ENCODE measurements at places on chromosomes 7 and 10.

- DNase-seq: no peak
Observed at GRCh38 chr10:96831200-96831866, 765 bp upstream of the LCOR start.

- no peak for DNase-seq
Observed at GRCh38 chr7:124460056-124460450, 305.5 kb downstream of the GPR37 start.

DNA sequence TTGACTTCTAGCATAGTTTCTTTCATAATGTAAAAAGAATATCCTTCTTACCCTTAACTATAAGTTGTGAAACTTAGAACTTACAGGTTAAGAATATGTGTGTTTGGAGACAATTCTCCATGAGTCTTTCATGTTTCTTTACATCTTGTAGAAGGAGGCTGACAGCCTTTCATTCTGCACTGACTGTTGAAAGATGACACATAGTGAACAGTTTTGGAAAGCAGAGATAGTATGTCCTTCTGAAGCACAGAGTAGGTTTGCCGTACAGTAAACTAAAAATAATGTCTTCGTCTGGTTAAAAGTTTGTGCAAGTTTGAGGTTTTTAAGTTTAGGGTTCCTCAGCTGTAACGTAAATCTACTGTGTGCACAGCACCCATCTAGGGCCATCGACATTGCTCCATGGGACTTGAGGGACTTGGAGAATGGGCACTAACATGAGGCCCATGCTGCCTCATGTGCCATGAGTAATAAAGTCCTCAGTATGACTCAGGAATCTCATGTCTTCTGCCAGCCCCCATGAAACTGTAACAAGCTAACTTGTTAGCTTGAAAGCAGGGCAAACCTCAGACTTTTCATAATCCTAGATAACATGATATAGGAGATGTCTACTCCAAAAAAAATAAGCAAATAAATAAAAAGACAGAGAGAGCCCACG is 24.5 kb upstream of the ELAPOR2 start:
- DNase-seq: no peak

DNA sequence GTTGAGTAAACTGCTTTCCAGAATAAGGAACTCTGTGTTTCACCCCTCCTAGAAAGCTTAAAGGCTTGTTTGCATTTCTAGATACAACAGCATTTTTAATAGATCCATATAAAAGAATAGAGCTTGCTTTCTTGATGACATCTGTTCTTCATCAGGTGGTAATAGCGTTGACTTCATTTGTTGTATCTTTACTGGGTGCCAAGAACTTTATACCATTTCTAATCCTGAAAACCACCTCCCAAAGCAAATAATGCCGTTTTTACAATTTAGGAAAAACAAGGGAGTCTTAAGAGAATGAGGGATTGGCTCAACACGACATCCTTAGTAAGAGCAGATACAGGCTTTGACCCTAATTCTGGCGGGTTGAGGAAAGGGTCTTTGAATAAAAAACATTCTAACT is 993.4 kb downstream of the TYW1 start:
- DNase-seq: no peak

- no peak for DNase-seq
Observed at GRCh38 chr7:36336390-36336789, 53.3 kb upstream of the ANLN start.

GRCh38 chr7:103996639-103997038 is 7.2 kb upstream of the RELN start:
- DNase-seq: no peak

- DNase-seq: no peak
Observed at GRCh38 chr10:3071405-3072198, 4.3 kb downstream of the PFKP start.

GRCh38 chr10:67772894-67773511 is 65.0 kb downstream of the DNAJC12 start:
- DNase-seq: no peak

GRCh38 chr7:149085866-149086265 is 4.7 kb downstream of the ZNF786 start:
- no peak for DNase-seq

DNA sequence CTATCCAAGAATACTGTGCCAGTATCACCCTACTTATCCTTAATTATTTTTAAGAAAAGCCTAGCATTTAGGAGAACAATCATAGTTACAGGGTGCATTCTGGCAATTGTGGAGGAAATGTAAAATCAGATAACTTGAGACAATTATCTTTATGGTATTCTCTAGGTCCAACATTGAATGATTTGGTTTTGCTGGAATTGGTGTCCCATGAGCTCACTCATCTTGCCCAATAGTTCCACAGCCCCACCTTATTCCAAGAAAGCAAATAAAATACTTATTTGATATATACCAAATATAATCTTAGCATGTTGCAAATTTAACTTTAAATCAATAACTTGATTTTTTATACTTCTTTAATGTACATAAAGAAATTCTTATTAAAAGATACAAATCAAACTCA is 65.3 kb downstream of the DGKB start:
- no peak for DNase-seq

- no peak for DNase-seq
Observed at GRCh38 chr7:9680713-9681112, 1247.3 kb downstream of the NXPH1 start.

DNA sequence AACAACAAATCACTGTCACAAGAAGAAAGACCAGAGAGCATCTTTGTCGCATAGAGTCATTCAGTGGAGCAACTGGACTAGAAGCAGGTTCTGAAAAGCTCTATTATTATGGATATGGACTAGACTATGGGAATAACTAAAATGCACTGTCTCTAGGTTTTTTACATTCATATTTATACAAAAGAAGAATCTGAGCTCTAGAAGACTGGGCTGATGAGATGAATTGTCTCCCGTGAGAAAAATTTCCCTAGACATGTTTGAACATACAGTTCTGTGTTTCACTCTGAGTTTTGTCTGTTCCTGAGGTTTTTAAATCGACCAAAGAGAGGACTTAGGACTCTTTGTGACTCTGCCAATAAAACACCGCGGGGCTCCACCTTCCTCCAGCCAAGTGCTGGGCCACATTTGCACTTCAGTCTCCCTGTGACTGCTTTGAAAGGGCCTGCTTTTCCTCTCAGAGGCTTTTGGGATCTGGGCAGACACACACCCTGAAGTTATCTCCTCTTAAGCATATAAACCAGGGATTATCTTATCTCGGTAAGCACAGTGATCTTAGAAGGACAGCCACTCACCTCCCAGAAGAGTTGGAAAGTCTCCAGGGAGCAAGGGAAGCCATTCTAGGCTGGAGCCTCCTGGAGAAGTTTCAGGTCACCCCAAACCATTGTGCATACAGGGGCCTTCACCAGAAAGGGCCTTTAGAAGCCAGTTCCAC is 101.0 kb upstream of the JCAD start:
- DNase-seq: no peak

GRCh38 chr10:70378122-70378521 is 4.3 kb downstream of the LRRC20 start:
- no peak for DNase-seq

DNA sequence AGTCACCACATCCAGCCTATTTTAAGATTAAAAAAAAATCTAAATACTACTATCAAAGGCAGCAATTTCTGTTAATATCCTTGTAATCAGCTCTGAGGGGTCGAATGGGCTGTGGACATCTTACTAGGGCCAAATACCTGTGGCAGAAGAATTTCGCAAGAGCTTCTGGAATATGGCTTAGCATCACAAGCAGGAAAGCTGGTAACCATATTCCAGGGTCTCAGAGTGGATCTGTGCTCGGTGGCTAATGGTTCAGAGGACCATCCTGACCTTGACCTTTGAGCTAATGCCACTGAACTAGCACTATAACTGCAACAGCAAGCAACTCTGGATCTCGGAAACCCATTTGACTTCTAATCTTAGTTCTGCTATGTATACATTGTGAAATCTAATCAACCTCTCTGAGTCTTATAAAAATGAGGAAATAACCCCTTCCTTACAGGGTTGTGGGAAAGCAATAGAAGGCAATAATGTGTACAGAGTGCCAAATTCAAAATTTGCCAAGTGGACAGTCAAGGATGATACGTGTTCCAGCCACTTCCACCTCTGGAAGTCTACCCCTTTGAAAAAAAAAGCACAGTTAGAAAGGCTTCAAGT is 65.5 kb downstream of the CYP26A1 start:
- DNase-seq: no peak

DNA sequence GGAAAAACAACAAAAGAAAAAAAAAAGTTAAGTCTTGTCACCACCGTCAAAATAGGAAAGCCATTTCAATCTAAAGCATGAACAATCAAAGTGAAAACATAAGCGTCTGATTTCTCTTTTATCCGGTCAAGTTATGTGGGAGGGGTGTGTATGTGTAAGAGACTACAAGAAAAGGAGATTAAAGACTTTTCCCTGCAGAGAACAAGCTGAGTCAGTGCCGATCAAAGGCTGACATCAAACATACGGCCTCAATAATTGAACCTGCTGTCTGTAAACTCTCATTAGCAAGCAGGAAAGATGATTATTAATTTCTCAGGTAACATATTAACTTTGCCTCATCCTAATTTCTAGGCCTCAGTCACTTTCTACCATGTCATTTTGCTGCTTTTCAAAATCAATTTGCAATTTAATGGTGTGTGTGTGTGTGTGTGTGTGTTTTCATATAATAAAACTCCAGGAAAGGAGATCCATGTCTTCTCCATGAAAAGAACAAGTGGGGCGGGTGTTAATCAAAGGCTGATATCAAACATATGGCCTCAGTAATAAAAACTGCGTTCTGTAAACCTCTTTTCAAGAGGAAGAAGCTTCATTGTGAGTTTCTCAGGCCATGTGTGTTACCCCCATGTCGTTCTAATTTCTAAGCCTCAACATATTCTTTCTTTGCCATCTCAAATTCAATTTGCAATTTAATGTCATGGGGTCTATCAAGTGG is 649.1 kb upstream of the SORCS1 start:
- no peak for DNase-seq

DNA sequence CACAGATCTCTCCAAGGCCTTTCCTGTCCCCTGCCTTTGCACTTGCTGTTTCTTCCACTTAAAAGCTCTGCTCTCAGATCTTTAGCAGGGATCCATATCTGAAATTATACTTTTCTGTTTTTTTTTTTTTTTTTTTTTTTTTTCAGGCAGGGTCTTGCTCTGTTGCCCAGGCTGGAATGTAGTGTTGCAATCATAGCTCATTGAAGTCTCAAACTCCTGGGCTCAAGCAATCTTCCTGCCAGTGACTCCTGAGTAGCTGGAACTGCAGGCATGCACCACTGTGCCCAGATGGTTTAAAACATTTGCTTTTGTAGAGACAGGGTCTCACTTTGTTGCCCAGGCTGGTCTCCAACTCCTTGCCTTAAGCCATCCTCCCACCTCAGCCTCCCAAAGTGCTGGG is 5.0 kb upstream of the TSPAN15 start:
- no peak for DNase-seq

GRCh38 chr10:86182150-86182549 is 184.4 kb downstream of the GRID1 start:
- no peak for DNase-seq

DNA sequence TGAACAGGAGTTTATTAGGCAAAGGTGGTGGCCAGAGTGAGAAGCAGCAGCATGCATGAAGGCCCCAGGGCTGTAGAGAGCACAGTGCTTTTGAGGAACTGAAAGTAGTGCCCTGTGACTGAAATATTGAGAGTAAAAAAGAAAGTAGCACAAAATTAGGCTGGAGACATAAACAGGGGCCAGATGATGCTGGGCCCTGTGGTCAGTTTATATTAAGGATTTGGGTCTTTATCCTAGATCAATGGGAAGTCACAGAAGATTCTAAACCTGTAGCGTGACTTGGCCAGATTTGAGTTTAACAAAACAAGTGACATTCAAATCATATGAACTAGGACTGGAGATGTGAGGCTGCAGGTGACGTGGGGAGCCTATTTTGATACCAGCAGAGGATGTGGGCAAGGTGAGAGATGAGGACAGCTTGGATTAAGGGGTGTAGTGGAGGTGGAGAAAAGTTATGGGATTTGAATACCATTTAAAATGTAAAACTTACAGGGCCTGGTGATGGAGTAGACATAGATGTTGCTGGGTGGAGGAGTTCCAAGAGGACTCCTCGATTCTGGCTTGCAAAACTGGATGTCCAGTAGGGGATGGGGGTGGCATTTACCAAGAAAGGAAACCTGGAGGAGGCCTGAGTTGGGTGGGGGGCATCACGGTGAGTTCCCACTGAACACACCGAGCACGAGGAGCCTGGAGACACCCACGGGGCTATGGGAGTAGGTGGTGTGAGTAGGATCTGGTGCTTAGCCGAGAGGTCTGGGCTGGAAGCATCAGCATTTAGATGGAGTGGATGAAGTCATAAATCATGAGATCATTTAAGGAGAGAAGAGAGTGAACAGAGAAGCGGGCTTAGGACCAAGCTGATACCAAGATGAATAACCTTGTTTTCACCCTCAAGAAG is 52.8 kb downstream of the HHEX start:
- DNase-seq: no peak

DNA sequence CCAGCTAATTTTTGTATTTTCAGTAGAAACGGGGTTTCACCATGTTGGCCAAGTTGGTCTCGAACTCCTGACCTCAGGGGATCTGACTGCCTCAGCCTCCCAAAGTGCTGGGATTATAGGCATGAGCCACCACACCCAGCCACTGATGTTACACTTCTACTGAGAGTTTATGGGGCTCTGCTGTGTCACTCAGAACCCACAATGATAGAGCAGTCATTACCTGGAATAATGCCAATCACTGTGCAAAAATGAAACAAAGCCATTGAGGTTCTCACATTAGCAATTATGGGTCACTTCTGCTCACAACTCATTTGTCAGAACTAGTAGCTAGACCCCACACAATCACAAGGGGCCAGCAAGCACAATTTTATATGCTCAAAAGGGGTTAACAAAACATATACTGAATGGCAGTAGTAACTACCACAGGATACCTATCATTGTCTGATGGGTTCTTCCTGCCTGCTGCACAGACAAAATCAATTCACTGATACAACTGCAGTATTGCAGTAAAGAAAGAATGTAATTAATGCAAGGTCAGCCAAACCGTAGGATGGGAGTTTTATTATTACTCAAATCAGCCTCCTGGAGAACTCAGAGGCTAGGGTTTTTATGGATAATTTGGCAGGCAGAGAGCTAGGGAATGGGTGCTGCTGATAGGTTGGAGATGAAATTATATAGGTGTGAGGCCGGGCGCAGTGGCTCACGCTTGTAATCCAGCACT is 72.1 kb upstream of the TRIM24 start:
- DNase-seq: no peak

- peak; percentile 91 for DNase-seq
Observed at GRCh38 chr10:43322769-43323168, 48.7 kb upstream of the FXYD4 start.

- no peak for DNase-seq
Observed at GRCh38 chr7:44445986-44446671, 44.3 kb downstream of the NUDCD3 start.

DNA sequence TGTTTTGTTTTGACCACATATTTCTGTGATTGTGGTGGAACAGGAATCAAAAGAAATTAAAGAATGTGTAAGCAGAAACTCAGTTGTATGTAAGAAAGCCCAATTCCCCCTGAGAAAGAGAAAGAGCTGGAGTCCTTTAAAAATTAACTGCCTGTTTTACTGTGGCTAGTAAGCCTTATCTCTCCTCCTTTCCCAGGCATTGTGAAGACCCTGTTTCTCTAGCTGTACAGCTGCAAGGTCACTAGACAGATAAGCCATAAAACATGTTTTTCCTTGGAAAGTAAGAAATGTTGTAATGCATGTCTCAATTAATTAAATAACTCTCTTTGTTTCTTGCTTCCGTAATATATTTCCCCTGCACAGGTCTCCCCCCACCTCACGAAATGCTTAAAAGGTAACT is 53.5 kb downstream of the OR13A1 start:
- no peak for DNase-seq

GRCh38 chr7:66557214-66558200 is 71.2 kb upstream of the KCTD7 start:
- DNase-seq: peak; percentile 69

- no peak for DNase-seq
Observed at GRCh38 chr7:68925241-68925640, 673.0 kb upstream of the AUTS2 start.

- no peak for DNase-seq
Observed at GRCh38 chr7:116451957-116452729, 47.4 kb upstream of the CAV2 start.

Measured in left hindlimb (tissue), 1 donor.